ENCODE measurements at places on chromosomes 3 and 15.

- no peak for DNase-seq
These were observed 412.4 kb downstream of the RAP2B start for GRCh38 chr3:153574445-153574844.

GRCh38 chr3:118504906-118505305, 529.7 kb downstream of the IGSF11 start:
- DNase-seq: no peak

DNA sequence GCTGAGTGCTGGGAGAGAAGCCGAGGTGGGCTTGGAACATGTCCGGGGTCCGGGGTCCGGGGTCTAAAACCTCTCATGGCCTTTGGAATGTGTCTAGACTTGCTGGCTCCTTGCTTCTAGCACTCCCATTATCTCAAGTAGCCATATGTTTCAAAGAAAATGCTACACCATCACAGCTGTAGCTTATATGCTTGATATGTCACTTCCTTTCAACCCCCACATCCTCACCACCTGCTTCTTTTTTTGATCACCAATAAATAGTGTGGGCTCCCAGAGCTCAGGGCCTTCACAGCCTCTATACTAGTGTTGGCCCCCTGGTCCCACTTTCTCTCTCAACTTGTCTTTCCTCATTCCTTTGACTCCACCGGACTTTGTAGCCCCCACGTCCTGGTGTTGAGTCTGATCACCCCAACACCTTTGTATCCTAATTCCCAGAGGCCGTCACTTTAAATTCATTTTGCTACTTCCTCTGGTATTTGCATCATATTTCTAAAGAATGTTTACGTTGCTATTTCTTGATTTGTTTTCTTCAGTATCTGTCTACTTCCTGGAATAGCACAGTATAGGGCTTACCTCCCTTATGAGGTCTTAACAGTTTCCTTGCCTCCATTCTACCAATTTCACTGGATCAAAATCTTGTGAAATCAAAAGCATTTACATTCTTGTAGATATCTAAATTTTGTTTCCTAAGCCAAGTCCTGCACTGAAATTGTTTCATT, 71.9 kb upstream of the CHRNB4 start:
- DNase-seq: no peak

DNA sequence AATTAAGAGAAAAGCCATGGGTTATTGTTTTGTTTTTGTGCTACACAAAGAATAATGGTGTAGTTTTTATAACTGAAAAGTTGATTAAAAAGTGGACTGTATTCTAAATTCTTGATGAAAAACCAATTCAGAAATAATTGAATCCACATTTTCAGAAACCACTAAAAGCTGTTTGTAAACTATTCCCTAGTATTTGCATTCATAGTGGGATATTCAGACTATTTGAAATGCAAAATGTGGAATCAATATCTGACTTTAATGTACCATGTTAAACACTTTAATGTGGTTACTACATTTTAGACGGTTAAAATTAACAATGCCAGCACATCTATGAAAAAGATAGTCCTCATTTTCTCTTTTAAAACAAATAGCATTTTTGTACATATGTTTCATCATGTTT, 104.6 kb downstream of the ZIC4 start:
- no peak for DNase-seq

DNA sequence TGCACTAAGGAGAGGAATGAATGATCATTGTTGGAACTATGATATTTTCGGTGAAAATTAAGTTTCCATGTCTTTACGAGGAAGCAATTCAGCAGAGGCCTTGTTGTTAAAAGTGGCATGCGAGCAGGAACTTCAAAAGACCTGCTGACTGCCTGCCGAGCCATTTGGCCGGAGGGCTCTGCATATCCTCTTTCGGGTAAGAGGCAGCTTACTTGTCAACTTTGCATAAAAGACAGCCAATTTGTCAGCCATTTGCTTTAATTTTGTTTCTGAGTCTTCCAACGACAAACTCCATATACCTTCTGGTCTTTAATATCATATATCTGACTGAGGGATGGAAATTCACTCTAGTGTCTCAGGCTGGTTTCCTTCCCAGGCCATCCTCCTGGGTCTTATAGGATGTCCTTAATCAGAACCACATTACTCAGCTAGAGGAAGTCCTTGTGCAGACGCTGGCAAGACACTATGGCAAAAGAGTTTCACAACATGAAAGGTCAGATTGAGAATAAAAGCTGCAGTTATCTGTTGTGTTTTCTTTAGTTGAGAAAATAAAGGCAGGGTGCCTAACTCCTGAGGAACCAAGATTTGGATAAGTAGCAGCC, 128.7 kb upstream of the WNT5A start:
- DNase-seq: peak; percentile 42

GRCh38 chr3:135068011-135068410, 273.0 kb downstream of the EPHB1 start:
- DNase-seq: no peak

DNA sequence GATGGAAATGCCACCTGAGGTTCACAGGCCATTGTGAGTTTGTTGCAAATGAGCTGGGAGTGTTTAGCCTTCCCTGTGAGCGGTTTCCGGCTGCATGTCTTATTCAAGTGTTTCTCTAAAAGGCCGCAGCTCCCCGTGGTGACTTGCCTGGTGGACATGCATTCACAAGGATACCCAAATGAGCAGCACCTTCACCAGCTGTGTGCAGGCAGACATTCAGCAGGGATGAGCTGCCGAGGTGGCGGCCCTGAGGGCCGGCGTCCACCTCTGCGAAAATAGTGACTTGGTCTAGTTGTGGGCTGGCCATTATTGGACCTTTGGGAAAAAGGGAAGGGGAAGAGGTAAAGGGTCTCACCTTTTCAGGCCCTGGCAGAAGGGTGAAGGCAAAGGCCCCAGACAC, 23.4 kb downstream of the SPSB4 start:
- DNase-seq: no peak

- no peak for DNase-seq
These were observed 64.4 kb downstream of the GAP43 start for GRCh38 chr3:115687721-115688120.

GRCh38 chr3:72261566-72262564, 476.9 kb upstream of the PROK2 start:
- DNase-seq: no peak

DNA sequence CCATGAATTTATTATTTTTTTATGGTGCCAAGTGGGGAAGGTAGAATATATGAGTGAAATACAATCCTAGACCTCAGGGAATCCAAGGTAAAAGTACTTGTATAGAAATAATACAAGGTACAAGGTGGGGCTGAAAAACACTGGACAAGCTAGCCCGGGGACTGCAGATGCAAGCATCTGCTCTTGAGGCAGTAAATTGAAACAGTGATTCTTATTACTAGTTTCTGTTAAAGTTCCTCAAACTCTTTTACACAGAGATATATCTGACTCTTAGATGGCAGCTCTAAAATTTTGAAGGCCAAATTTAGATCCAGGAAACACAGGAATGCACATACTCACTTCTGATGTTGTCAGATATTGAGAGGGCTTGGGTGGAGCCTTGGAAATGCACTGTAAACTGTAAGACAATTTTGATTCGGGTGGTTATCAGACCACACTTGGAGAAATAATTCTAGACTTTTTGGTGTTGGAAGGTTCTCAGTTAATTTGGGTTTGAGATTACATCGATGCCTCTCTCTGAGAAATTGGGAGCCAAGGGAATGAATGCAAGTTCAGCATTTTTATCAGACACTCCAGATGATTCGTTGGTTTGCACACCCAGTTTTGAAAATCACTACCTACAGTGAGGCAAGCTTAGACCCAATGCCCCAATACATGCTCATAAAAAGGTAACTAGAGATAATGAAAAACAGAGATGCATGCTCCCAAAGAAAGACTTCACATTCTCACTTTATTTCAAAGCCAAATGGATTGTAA, 7.3 kb downstream of the TP63 start:
- no peak for DNase-seq

- DNase-seq: no peak
These were observed 769 bp downstream of the TAFA4 start for GRCh38 chr3:68931406-68932149.

DNA sequence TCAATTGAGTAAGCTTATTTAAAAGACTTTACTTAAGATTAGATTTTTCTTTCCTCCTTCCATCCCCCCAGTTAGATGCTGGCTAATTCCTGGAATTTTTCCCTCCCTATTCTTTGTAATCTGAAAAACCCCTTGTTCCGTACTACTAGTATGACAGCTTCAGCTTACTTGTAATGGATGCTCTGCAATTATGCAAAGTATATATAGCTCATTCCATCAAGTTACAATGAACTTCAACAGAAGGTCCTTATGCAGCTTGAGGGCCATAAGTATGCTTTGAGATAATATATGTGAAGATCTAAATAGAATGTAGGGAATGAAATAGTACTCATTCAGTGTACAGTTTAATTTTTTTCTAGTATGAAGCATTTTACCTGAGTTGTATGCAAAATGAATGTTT, 398.3 kb upstream of the NAALADL2 start:
- DNase-seq: no peak

GRCh38 chr3:137761563-137762503, 2.3 kb upstream of the SOX14 start:
- DNase-seq: no peak

DNA sequence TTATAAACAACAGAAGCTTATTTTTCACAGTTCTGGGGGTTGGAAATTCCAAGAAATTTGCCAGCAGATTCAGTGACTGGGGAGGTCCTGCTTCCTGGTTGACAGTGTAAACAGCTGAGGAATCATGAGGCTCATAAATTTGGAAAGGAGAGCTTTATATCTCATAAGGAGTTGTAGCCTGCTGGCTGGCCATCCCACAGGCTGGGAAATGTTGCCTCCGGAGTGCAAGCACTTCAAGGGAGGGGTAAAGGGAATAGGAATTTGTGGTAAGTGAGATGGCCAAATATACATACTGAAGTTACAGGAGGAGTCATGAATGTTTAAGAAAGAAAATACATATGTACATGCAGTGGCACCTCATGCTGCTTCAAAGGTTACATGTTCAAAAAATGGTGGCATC, 217.2 kb upstream of the CBLB start:
- no peak for DNase-seq

- no peak for DNase-seq
These were observed 80.1 kb downstream of the SRGAP3 start for GRCh38 chr3:9169326-9169725.

DNA sequence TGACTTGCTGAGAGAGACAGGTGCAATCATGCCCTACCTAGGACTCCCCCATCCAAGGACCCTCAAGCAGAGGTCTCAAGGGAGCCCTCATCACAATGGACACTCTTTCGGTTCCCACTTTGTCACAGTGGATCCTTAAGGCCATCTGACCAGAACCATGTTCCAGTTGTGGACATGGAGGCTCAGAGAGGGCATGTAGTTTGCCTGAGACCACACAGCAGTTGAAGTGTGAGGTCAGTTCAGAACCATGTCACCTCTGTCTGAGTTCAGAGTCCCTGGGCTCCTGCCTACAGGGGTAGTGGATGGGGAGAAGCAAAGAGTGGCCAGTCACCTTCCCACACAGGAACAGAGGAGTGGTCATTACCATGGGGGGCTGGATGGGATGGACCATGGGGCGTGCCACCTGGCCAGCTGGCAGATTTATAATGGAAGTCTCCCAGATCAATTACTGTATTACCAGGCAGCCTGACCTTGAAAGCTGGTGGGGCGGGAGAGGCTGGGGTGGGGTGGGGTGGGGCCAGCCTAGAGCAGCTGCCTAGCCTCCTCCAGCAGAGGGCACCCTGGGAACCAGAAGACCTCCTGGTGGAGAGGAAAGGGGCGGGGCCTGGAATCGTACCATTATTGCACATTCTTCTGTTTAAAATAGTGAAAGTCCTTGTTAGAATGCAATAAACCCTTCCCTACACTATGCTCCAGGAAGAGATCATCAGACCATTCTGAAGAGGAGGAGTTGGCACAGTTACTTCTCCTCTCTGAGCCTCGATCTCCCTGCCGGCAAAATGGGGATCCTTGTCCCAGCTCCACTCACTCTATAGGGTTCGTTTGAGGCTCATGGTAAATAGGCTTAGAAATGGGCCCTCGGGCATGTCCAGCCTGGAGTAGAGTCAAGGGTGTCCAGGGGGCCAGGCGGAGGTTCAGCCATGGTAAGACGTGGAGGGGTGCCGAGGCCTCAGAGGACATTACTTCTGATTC, 26.9 kb upstream of the LINGO1 start:
- peak; percentile 70 for DNase-seq

- no peak for DNase-seq
These were observed 172.8 kb downstream of the TAFA4 start for GRCh38 chr3:68759526-68760035.

- no peak for DNase-seq
These were observed 62.2 kb downstream of the SEC22A start for GRCh38 chr3:123263941-123264340.

DNA sequence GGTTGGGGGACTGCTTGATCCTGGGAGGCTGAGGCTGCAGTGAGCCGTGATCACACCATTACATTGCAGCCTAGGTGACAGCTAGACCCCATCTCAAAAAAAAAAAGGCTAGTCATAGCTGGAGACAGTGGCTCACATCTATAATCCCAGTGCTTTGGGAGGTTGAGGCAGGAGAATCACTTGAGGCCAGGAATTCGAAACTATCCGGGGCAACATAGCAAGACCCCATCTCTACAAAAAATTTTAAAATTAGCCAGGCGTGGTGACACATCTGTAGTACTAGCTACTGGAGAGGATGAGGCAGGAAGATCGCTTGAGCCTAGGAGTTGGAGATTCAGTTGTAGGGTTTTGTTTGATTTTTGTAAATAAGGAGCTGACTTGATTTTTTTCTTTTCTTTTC, 45.6 kb downstream of the KNL1 start:
- DNase-seq: no peak

GRCh38 chr3:45612918-45613602, 18.5 kb downstream of the LIMD1 start:
- no peak for DNase-seq

DNA sequence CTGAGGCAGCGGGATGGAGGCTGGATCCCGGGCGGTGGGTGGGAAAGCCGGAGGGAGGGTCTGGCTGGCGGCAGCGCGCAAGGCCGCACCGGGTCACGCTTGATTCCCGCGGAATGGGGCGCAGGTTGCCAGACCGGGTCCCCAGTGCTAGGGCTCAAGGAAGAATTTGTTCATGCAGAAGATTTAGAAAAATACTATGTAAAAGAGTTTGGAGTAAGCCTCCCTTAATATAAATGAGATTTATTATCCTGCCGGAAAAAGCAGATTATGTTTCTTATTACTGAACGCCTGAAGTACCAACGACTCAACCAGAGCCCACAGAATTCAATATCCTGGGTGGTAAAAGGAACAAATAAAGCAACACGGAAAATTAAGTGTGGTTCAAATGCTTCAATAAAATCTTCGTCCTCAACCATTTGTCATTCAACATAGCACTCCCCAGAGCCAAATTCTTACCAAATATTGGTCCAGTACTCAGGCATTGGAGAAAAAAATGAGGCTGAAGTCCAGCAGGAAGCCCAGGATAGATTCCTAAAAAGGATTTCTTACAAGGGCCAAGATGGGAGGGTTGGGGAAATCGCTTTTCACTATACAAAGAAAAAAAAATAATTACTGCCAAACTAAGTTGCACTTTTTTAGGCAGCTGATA, 1.2 kb upstream of the ZBTB20 start:
- DNase-seq: no peak
